Muscle of back (tissue), 13 donors: ENCODE measurements at places on chromosomes 12 and 14. TPM values are rescaled to one million over a fixed set of nuclear protein-coding genes. Genes with fewer than 3 reads are reported as not detected.

The MDP1 gene
- 8.6 TPM for polyA plus RNA-seq

The FAIM2 gene
- 8.2 TPM for polyA plus RNA-seq

The AACS gene
- 17.5 TPM for polyA plus RNA-seq

The ANKS1B gene
- 3.8 TPM for polyA plus RNA-seq

The REM2 gene
- polyA plus RNA-seq = 0.16 TPM

The POTEM gene
- not detected for polyA plus RNA-seq

The ARL6IP4 gene
- polyA plus RNA-seq = 126 TPM

The AKAP6 gene
- polyA plus RNA-seq = 49.2 TPM

- DNase-seq = no peak
Observed at GRCh38 chr14:24121210-24121609, 6.5 kb upstream of the NRL start.

DNA sequence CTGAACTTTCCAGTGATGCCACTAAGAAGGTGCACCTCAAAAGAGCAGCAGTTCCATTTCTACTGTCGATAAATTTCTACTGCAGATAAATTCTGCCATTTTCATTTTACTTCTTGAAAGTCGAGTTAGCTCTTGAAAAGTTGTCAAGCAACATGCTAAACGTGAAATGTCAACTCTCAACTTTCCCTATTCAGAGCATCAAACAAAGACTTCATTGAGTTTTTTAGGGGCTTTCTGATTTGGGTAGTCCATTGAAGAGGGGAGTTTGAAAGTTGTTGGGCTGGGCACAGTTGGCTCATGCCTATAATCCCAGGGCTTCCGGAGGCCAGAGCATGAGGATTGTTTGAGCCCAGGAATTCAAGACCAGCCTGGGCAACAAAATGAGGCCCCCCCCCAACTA, 59.4 kb upstream of the SYNE2 start:
- no peak for DNase-seq

- peak; percentile 6 for DNase-seq
Observed at GRCh38 chr14:73026243-73026844, 562 bp downstream of the ZFYVE1 start.

- no peak for DNase-seq
Observed at GRCh38 chr14:92563359-92563758, 49.8 kb downstream of the RIN3 start.

DNA sequence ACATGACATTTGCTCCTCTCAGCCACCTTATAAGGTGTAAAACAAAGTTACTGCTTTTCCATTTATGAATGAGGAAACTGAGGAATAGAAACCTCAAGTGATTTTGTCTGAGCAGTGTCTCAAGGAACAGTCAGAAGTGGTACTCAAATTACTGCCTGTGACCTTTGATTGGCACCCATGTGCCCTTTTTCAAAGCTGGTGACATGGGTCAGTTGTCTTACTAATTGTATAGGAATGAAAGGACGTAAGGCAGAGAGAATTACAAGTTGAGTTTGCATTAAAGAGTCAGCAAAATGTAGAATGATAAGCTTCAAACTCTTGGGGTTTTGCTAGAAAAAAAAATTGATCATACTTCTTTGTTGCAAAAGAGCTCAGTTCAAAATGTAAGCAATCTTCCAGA, 129.1 kb downstream of the GTF2A1 start:
- no peak for DNase-seq

DNA sequence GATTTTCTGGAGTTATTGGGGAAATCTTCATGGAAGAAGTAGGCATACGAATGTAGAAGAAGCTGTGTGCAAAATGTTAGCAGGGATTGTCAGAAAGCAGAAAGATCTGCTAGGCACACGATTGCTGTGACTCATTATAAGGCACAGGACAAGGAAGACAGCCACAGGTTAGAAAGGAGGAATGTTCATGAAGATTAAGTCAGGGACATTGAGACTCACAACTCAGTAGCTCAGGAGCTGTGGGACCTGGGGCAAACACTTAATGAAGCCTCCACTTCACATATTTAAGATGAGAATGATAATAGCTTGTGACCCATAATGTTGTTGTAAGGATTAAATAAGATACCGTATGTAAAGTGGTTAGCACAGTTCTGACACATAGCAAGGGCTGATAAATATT, 26.6 kb upstream of the RTRAF start:
- DNase-seq = no peak

- DNase-seq = no peak
Observed at GRCh38 chr12:58811346-58811745, 109.0 kb downstream of the LRIG3 start.

DNA sequence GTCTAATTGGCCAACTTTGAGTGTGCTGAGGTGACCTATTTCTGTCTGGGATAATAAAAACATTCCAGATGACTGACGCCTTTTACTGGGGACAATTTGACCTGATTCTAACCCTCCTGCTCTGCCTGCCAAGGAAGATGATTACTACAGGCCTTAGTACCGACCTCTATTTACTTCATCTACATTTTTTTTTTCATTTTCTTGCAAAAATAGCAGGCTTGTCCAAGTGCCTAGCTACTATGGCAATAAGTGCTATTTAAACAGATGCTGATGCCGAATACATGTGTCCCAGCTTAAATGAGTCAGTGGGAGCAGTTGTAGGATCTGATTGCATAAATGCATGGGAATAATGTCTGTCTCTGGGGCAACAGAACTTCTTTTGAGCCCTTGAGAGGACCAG, 254.3 kb downstream of the RGS6 start:
- DNase-seq = peak; percentile 70

DNA sequence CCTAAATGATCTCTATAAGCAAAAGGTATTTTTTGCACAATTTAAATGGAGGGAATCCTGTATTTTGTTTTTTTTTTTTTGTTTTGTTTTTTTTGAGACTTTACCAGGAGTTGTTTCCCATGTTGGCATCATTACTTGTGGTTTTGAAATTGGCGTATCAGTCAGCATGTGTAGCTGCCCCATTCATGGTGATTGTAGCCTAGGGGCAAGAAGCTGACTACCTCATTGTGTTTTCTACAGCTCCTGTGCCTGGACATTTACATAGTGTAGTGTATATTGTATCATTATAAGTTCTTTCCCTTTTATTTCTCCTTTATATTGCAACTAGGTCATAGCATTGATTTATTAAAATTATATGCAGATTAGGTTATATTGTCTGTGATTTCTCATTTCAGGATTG, 24.5 kb downstream of the SAMD4A start:
- no peak for DNase-seq

GRCh38 chr12:110005319-110005973, 6.2 kb downstream of the ANKRD13A start:
- no peak for DNase-seq

- DNase-seq = no peak
Observed at GRCh38 chr14:103124501-103125001, 1.3 kb downstream of the TNFAIP2 start.

GRCh38 chr12:113980537-113981337, 14.6 kb upstream of the RBM19 start:
- peak; percentile 80 for DNase-seq

GRCh38 chr12:70948976-70949336, 28.4 kb upstream of the PTPRR start:
- peak; percentile 94 for DNase-seq

- no peak for DNase-seq
Observed at GRCh38 chr12:16228067-16228466, 49.4 kb downstream of the SLC15A5 start.

GRCh38 chr12:53967421-53967925, 5.5 kb upstream of the HOXC11 start:
- DNase-seq = peak; percentile 68

GRCh38 chr14:100542619-100543205, 44.5 kb downstream of the BEGAIN start:
- no peak for DNase-seq

- no peak for DNase-seq
Observed at GRCh38 chr14:99853206-99853605, 60.0 kb downstream of the EML1 start.

DNA sequence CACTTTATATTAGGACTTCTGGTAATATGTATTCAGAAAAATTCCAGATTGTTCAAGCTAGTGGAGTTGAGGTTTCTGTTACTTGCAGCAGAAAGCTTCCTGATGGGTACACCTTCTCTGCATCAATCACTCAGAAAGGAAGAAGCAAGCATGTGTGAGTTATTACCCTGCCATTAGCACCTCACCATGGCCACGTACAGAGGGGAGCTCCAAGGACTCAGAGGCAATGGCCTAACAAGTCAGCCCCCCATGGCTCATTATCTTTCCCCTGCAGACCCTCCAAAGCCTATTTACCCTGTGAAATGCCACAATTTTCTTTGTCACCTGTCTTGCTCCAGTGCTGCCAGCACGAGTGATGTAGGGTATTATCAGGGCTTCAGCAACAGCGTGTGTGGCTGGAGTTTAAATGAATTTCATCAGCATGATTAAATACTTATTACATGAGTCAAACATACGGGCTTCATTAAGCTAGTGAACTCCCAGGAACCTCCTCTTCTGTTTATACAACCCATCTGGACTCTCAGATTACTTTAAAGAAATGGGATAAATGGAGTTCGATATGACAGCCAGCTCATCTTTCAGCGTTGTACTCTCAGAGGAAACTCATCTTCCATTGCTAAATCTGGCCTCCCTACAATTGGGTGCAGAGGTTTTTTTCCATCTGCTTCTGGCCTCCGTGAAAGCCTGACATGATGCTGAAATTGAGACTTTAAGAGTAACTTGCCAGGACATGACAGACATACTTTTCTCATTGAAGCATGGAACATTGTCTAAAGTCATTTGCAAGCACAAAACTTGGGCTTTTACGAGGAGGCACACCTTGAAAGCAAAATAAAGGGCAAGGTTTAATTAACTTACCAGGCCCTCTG, 135.9 kb downstream of the TMEM30B start:
- peak; percentile 91 for DNase-seq

- DNase-seq = no peak
Observed at GRCh38 chr14:100615736-100616695, 28.8 kb upstream of the BEGAIN start.

GRCh38 chr12:118375348-118375747, 1.0 kb upstream of the SUDS3 start:
- DNase-seq = no peak

- no peak for DNase-seq
Observed at GRCh38 chr14:94612174-94612573, at the start of gene SERPINA3. TSS of gene SERPINA3 (plus strand) at chr14:94612391. CDS start at chr14:94614442, 2,051 bp downstream.
